Muscle of back (tissue), 13 donors: ENCODE measurements at places on chromosomes 1 and 21.

- no peak for DNase-seq
Measured at GRCh38 chr1:33609739-33610138, 137.3 kb downstream of the ZSCAN20 start.

DNA sequence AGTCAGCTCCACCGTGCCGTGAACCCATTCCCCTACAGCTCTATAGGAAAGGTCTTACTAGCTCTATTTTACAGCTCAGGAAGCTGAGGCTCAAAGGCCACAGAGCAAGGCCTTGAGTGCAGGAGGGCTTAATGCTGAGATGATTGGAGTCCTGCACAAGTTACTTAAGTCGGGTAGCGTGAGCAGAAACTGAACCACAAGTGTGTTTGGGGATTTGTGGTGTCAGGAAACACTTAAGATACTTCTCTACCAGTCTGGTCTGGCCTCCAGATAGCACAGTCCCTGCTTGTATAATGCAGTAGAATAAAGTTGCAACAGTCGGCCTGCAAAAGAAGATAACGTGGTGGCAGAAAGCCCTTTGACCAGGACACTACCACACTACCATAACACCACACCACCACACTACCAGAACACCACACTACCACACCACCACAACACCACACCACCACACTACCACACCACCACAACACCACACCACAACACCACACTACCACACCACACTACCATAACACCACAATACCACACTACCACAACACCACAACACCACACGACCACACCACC lies 118.1 kb downstream of the SPSB1 start:
- no peak for DNase-seq

DNA sequence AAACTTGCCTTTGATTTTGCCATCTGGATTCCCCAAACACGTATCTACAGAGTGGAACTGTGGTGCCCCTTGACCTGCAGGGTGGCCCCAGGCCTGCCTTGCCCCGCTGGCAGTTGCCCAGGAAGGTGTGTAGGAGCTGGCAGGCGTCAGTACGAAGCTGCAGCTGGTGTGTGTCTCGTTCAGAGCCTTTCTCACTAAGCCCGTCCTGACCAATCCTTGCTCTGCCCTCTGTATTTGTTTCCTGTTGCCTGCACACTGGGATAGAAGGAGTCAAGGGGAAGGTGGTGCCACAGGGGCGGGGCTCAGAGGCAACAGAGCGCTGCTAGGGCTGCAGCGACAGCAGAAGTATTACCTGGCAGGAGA lies 5.2 kb upstream of the VSIG8 start:
- peak; percentile 23 for DNase-seq

DNA sequence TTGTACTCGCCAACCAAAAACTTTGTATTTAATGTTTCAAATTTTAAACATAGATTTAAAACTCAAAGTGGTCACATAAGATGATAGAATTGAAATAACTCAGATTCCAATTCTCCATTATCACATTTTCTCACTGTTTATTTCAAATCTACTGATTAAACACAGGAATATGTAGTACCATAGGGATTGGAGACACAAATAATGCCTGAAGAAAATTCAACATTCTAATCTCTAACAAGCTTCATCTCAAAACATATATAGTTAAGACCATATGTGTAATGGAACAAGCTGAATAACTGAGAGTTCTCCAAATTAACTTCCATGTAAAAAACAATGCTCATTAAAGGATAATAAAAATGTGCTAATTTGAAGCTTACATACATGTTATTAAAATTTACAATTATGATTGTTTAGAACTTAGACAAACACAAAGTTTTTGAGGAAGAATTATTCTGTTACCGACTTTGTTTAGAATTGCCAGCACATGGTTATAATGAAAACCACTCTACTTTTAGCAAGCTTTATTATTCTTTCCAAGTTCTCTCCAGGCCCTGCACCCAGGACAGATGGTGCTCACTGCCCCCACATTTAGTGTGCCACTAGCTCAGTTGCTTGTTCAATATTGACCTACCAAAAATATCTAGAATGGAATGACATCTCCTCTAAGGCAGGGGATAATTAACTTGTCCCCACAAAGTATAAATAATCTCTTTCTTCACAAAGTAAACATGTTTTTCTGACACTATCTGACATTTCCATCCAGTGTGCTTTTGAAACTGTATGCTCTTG lies 467.2 kb downstream of the TTLL7 start:
- DNase-seq: no peak

- DNase-seq: no peak
Measured at GRCh38 chr1:14057640-14058039, 357.7 kb downstream of the PRDM2 start.

DNA sequence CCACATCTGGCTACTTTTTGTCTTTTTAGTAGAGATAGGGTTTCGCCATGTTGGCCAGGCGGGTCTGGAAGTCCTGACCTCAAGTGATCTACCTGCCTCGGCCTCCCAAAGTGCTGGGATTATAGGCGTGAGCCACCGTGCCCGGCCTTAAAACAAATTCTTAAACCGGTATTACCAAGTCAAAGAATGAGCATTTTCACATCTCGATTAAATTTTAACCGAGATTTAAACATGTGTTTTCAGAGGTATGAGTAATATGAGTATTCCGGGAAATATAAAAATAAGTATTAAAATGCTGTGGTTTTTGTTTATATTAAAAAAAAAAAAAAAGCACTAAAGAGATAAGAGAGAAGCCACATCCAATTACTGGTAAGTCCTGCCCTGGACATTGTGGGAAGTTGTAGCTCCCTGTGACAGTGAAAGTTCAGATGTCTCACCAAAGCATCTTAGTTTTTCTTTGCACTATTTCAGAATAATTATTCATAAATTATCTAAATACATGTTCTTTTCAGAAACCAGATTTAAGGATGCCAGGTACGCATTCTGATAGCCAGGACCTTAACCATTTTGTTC lies 24.9 kb downstream of the ZNF281 start:
- DNase-seq: no peak

DNA sequence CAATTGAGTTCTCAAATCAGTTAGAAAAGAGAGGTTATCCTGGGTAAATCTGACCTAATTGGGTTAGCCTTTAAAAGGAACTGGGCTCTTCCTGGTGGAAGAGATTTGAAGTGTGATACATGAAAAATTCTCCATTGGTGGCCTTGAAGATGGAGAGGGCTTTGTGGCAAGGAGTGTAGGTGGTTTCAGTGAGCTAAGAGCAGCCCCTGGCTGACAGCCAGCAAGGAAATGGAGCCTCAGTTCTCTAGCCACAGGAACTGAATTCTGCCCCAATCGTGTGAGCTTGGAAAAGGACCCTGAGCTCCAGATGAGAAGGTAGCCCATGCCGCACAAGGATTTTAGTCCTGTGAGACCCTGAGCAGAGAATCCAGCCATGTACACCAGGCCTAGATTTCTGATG lies 12.7 kb upstream of the HYI start:
- no peak for DNase-seq

- no peak for DNase-seq
Measured at GRCh38 chr1:46379996-46380395, 14.1 kb upstream of the FAAH start.

DNA sequence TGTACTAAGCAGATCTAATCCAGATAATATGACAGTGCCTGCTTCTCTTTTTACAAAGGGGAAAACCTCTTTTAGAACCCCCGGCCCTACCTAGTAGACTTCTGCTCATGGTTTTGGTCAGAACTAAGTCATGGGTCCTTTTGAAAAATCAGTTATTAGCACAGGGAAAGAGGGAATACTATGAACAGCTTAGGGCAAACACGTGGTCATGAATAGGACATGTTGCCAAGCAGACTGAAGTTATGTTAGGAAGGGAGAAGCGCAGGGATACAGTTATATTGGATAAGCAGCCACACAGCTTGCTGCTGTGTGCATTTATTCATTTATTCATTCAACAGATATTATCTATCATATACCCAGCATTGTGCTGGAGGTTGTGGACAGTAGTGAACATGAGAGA lies 25.3 kb upstream of the IGSF3 start:
- peak; percentile 57 for DNase-seq

GRCh38 chr1:205325334-205325884 lies 3.9 kb upstream of the NUAK2 start:
- DNase-seq: peak; percentile 58

DNA sequence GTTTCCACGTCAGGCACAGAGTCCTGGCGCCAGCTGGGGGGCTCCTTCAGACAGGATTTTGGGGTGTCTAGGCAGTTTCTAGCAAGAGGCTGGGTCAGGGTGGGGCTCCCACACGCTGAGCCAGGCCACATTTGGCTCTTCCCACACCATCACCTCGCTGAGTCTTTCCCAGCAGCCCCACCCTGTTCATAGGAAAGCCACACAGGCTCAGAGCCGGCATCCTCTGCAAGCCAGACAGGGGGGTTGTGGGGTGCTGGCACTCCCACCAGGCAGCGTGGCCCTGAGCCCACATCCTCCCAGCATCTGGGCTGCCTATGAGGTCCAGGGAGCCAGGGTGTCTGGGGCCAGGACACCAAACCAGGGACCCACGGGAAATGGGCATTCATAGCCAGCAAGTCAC lies 2.8 kb upstream of the GPR153 start:
- DNase-seq: no peak

DNA sequence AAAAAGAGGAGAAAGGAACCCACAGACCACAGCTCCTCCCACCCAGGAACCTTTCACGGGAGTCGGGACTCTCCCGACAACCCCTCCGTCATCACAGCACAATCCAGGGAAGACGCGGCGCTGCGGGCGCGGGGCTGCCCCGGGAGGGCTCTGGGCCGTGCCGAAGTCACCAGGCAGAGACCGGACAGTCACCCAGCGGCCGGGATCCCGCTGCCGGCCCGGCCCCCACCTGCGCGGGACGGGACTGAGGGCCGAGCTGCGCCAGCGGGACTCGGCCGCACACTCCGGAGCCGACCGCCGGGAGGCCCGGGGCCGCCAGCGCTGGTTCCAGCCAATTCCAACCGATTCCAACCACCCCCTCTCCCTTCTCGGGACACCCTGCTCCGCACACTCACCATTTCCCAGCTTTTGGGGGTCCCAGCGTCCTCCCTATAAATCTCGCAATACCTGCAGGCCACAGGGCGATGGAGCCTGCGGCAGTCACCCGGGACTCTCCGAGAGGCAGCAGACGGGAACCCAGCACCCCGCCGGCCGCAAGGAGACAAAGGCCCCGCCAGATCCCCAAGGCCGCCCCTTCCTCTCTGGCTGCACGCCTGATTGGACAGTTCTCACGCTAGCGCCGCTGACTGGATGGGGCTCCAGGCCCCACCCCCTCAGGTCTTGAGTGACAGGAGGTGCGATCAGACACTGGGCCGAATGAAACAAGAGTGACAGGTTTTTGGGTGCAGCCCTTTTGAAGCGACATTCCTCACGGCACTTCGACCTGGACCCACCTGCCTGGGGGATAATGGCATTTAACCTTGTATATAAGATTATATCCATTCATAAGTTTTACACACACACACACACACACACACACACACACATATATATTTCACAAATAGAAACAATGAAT lies at the start of gene ZNF695:
ZNF695 (minus strand) TSS at position 547 of the 895 bp plus-strand sequence; CDS start at position 398, 149 bp downstream.
- peak; percentile 92 for DNase-seq

- no peak for DNase-seq
Measured at GRCh38 chr1:167357305-167357704, 136.6 kb downstream of the POU2F1 start.

GRCh38 chr1:1200876-1201810 lies 5.2 kb downstream of the TNFRSF18 start:
- no peak for DNase-seq

DNA sequence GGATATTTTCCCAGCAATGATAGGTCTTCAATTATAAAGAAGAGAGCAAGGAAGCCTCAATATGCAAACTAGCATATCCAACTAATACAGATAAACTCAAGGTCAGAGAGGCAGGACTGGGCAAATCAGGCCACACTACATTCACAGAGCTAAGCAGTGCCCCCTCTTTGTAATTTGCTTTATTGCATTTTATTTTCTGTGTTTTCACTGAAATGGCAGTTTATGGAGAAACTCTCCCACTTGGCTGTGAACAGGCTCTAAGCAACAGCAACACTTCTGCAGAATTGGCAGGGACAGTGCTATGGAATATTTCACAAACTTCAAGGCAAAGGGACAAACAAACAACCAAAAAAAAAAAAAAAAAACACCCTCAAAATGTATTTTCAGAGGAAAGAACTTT lies 93.4 kb upstream of the SOD1 start:
- DNase-seq: no peak

DNA sequence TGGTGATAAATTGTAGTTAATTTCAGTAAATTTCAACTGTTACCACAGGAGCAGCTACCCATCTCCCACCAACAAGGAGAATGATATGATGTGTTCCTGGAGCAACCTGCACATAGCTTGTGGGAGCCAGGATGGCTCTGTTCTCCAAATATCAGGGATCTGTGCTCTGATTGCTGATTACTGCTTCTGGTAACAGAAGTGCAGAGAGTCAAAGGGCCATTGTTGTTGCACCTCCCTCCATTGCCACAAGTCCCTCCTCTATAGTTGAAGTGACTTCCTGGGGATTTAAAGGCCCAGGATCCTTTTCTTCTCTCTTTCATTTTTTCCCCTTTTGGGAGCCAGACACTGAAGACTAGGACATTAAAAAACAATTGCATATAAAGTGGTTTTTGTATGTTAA lies 51.6 kb upstream of the HPDL start:
- no peak for DNase-seq

- no peak for DNase-seq
Measured at GRCh38 chr1:179793281-179793680, 50.2 kb downstream of the FAM163A start.

GRCh38 chr1:118890851-118891384 lies 97.2 kb downstream of the TBX15 start:
- no peak for DNase-seq

DNA sequence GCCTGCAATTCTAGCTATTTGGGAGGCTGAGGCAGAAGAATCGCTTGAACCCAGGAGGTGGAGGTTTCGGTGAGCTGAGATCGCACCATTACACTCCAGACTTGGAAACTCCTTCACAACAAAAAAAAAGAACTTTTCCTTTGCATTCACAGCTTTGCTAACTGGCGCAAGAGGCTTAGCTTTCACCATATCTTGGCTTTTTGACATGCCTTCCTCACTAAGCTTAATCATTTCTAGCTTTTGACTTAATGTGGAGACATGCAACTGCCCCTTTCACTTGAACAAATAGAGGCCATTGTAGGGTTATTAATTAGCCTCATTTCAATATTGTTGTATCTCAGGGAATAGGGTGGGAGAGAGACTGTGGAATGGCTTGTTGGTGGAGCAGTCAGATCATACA lies 8.7 kb downstream of the KPNA6 start:
- no peak for DNase-seq

GRCh38 chr1:36816348-36816747 lies 218.0 kb downstream of the GRIK3 start:
- DNase-seq: no peak

- no peak for DNase-seq
Measured at GRCh38 chr1:171134204-171134923, 43.7 kb downstream of the FMO3 start.

DNA sequence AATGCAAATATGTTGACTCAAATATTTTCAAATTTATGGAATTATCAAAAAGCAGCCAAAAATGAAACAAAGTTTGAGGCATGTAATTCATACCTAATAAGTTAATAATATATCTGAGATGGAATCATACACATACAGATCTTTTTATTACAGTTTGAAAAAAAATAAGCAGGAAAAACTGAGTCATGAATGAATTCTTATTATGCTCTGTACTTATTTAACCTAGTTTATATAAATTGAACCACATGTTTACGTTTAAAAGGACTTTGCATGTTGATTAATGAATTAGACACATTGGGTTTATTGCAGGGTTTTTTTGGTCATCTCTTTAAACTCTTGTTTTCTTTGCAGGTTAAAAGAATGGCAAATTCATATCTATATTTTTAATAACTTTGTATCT lies 40.9 kb downstream of the CMPK1 start:
- no peak for DNase-seq

GRCh38 chr21:45873418-45873817 lies 108.2 kb upstream of the COL6A1 start:
- no peak for DNase-seq

GRCh38 chr1:156581661-156582387 lies 2.3 kb downstream of the TTC24 start:
- DNase-seq: no peak
